ENCODE measurements at places on chromosomes 13 and 19.

- no peak for DNase-seq
Observed at GRCh38 chr13:112032186-112032993, 34.6 kb upstream of the SOX1 start.

- DNase-seq = no peak
Observed at GRCh38 chr13:46166947-46167610, 14.9 kb downstream of the LCP1 start.

DNA sequence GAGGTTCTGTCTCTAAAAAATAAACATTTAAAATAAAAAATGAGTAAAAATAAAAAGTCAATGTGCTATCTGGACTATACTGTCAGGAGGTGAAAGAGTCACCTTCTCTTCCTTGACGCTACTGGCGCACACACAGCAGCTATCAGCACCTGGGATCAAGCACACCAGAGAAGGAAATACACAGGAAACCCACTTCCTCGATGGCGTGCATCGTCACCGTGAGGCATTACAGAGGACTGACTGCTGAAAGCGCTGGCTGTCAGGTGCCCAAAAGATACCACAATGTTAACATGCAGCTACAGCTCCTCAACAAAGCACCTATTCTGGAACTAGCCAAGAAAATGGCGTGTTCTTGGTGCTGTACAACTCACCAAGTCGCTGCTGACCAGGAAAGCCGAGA is 6.1 kb downstream of the SLC35E1 start:
- DNase-seq = peak; percentile 97

GRCh38 chr13:22589880-22590279 is 590.9 kb upstream of the SGCG start:
- no peak for DNase-seq

Measured in Jurkat, Clone E6-1 (cell line).